Activated CD8-positive, alpha-beta memory T cell treated with anti-CD3 and anti-CD28 coated beads for 48 hours (primary cell): ENCODE measurements at places on chromosomes 11 and 22.

- DNase-seq = no peak
Observed at GRCh38 chr11:64654958-64655541, 64.0 kb downstream of the SLC22A12 start.

GRCh38 chr11:59221441-59221840 lies 8.7 kb upstream of the MPEG1 start:
- DNase-seq = no peak

DNA sequence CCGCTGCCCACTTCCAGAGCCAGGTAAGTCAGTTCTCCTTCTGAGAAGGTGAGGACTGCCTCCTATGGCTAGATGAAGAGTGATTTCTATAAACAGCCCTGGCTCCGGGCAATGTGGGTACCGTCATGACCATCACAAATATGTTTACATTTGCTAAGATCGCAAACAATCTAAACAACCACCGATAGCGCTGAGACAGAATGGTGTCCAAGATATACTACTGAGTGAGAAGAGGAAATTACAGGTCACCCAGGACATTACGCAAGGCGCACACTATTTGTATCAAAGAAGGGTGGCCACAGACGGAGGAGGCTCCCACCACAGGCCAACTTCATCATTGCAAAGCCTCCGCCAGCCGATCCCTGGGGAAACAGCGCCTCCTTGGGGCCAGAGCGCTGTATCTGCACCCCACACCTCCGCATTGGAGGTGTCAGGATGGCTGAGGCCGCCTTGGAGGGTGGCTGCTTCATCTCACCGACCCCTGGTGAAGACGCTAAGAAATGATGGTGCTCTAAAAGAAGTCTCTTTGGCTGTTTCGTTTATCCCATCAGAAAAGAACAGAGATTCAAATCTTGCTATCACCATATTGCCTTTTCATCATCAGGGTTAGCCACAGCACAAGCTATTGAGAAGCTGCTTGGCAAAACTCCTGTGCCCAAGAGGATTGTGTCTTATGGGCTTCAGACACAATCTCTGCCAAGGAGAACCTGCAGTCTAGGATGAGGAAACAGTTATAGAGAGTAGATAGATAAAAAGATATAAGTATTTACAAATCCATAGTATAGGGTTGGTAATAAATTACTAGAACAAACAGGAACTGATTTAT lies 12.3 kb upstream of the ASRGL1 start:
- DNase-seq = peak; percentile 28

DNA sequence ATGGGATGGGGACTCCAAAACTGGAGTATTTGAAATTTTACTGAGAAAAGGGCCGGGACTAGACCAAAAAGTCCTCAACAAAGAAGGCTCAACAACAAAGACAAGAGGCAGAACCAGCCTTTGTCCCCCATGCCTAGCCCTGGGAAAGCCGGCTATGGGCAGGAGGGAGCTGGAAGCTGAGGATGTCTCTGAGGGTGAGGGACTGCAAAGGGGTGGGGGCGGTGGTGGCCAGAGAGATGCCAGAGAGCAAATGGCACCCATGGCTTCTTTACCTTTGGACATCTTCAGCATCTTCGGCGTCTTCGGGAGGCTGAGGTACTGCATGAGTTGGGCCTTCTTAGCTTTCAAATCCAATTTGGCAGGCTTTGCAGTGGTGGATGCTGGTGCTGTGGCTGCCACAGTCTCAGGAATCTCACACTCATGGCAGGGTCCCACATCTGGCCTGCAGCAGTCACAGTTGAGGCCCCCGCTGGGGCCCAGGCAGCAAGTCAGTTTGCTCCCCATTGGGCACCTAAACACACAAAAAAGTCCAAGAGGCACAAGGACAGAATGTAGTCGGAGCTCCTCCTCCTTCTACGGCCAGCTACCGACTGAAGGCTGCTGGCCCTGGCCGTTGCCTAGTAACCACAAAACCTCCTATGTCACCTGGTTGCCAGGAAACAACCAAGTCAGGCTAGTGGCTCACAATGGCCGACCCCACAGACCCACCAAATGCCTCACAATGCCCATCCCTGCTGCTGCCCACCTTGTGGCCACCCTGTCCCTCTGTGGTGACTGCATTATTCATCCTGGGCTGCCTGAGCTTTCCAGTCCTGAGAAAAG lies at the start of gene C22orf42:
Gene C22orf42 (minus strand): TSS at position 592 of the 822 bp plus-strand sequence. CDS start 88 bp downstream, at position 504.
- no peak for DNase-seq

GRCh38 chr11:119315131-119316015 lies 1.6 kb downstream of the MCAM start:
- no peak for DNase-seq

GRCh38 chr11:28976801-28977145 lies 868.6 kb downstream of the METTL15 start:
- DNase-seq = no peak

DNA sequence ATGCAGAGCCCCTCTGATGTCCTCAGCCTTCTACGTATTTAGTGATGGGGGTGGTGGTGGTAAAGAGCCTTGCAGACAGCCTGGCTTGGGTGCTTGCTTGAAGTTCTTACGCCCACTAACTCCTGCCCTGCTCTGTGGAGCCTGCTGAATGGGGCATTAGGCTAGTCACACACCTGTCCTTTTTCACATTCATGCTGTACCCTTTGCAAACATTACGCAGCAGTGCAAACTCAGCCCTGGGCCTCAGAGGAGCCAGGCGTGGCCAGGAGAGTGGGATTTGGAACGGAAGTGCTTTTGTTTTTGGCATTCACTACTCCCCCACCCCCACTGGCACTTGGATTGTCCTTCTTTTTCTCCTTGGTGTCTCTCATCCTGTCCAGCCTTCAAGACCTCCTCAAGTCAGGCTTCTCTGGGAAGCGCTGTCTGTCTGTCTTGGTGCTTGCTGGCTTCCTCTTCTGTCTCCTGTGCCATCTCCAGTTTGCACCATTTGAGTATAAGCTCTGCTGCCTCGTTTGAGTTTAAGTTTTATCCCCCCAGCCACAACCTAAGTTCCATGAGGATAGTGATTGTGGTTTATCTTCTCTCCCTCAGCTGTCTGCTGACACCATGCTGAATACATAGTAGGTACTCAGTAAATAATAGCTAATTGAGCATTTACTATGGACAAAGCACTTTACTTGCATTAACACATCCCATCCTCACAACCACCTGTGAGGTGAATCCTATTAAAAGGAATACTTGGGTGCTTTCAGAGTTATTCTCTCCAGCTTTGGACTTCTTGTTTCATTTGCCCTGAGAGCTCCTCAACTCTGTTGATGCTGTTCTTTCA lies 26.7 kb downstream of the ZBTB16 start:
- DNase-seq = no peak

- no peak for DNase-seq
Observed at GRCh38 chr11:63839508-63840355, 822 bp downstream of the MARK2 start.

- no peak for DNase-seq
Observed at GRCh38 chr22:17641269-17641668, 2.7 kb downstream of the BCL2L13 start.

GRCh38 chr11:111177037-111177871 lies 68.3 kb upstream of the POU2AF2 start:
- DNase-seq = no peak

- DNase-seq = no peak
Observed at GRCh38 chr11:27868226-27868625, 168.0 kb upstream of the BDNF start.

- no peak for DNase-seq
Observed at GRCh38 chr22:20514658-20515406, 7.4 kb downstream of the MED15 start.
